ENCODE measurements at places on chromosomes 13 and 19.
A peak's percentile ranks its signal among the peaks of the same experiment; 100 is the strongest.

- peak; percentile 12 for DNase-seq
Measured at GRCh38 chr13:108342369-108343289, 73.1 kb downstream of the TNFSF13B start.

DNA sequence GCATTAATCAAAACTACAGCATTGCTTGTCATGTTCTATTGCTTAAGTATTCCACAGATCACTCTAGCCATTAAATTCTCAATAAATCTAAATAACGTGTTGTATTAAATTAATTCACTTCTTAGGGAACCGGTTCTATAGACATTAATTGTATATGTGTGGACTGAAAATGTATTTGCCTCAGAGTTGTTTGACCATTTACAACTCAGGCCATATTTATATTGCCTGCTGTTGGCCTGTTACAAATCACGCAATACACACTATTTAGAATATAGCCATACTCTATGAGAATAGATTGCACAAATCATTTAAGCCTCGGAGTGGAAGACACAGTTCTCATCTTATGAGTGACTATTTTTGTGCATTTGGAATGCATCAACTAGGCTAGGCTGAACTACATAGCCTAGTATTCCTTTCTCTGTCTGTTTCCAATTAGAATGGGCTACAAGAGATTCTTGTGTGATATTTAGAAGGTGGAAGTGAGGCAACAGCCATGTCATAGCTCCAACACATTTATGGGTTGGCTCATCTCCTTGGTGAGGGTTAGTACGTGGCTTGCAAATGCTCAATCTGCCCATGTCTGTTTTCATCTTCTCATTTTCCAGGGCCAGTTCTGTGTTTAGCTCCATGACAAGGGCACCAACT, 1116.1 kb downstream of the PCDH9 start:
- no peak for DNase-seq

DNA sequence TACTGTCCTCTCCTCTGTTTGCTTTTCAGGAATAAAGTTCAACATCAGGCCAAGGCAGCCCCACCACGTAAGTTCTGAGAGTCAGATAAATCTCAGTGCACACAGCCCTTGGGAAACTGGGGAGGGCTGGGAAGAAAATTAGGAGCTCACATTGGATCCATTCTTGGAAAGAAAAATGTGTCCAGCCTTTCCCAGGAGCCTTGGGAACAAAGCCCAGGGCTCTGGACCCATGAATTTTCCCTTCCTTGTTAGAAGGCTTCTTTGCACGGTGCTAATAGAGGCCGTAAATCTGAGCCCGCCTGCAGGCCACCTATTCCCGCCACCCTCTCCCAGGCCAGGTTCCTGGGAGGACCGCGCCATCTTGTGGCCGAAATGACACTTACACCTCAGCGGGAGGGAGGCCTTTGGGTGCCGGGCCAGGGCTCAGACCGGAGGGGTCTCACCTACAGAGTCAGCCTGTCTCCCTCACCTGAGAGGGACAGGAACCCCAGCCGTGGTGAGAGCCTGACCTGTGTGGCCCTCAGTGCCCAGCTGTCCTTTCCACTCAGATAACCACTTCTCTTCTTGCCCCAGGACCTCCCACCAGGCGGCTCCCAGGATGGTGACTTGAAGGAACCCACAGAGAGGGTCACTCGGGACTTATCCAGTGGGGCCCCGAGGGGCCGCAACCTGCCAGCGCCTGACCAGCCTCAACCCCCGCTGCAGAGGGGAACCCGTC, 25.1 kb upstream of the KCTD15 start:
- DNase-seq, result peak; percentile 61

GRCh38 chr13:32496599-32497160, 41.9 kb downstream of the N4BP2L2 start:
- no peak for DNase-seq

DNA sequence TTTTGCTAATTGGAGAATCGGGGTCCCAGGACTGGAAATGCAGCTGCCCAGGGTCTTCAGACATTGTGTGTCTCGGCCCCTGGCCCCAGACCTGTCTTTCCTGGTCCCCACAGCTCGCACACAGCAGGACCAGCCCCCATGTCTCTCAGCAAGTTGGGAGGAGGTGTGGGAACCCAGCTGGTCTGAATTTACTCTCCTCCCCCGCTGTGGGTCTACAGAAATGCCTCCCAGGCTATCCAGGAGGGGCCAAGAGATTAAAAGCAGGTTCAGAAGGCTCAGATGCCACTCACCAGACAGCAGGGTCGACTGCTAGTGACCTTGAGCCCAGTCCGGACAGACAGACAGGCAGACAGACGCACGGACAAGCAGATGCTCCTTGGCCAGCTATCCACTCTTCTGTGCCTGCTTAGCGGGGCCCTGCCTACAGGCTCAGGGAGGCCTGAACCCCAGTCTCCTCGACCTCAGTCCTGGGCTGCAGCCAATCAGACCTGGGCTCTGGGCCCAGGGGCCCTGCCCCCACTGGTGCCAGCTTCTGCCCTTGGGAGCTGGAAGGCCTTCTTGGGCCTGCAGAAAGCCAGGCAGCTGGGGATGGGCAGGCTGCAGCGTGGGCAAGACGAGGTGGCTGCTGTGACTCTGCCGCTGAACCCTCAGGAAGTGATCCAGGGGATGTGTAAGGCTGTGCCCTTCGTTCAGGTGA, at the start of gene DAND5:
Gene DAND5 (plus strand): TSS at position 285 of the 697 bp plus-strand sequence. CDS start 85 bp downstream, at position 370.
- DNase-seq, result no peak

DNA sequence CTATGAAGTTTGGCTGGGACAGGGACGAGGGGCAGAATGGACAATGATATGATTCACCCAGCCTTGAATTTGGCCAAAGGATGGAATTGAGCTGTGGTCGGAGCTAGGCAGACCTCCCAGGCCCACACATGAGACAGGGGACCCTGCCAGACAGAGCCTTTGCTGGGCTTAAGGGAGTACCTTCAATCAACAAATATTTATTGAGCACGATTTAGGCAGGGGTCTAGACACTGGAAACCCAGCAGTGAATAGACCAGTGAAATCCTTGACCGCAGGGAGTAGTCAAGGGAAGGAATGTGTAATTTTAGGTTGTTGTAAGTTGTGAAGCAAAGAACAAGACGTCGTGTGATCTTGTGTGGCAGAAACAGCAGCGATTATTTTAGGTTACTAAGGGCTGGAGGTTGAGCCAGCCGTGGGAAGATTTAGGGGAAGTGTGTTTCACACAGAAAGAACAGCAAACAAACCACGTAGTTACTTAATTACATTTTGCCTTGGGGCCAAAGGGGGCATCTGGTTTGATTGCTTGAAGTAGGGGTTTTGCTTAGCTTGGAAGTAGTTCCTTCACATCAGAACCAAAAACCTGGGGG, 16.9 kb upstream of the AP1M2 start:
- DNase-seq, result no peak

- no peak for DNase-seq
Measured at GRCh38 chr19:35885225-35885738, 15.1 kb downstream of the NFKBID start.

- no peak for DNase-seq
Measured at GRCh38 chr13:31042481-31043165, 110.2 kb downstream of the TEX26 start.

DNA sequence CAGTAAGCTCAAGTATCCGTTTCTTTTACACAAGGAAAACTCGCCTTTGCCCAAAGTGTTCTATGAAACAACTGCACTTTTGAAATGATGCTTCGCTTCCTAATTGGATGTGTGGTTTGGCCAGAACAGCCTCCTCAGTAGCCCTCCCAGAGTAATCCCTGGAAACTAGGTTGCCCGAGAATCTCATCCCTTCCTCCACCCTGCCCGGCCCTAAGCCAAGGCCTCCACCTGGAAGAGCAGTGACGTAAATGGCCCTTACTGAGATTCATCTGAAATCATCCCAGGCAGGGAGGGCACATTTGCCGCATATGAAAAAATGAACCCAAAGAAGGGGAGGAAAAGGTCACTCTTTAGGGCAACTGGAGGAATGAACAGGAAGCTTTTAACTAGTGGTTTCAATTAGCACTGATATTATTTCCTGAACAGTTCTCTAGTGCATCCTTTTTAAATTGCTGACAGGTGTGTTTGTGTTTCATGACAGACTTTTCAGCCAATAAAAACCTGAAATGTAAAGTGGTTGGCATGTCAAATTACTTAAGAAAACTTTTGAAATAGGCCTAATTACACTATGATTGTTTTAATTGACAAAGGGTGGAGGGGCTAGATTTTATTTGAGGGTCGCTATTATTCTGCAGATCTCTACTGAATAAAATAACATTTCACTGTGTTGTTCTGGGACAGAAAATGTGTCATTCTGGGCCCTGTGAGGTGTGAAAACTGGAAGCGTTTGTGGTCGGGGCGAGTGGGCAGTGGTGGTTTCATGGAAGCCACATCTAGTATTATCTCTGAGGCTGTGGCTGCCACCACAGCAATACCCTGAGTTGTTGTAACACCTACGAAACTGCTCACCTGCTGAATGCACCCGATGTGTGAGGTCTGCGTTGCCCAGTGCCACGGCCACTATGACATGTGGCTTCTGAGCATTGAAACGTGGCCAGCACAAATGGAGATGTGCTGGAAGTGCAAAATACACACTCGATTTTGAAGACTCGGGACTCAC, 112.1 kb downstream of the ZIC5 start:
- DNase-seq, result no peak

- no peak for DNase-seq
Measured at GRCh38 chr19:9009935-9010651, at the start of gene MUC16. TSS of gene MUC16 (minus strand) at chr19:9010409.

- DNase-seq, result no peak
Measured at GRCh38 chr19:40542202-40542859, 34.3 kb upstream of the SHKBP1 start.

All from NCI-H2081 (cell line).